Cortex of kidney (tissue), 1 donor: ENCODE measurements at places on chromosomes 11 and 22.

DNA sequence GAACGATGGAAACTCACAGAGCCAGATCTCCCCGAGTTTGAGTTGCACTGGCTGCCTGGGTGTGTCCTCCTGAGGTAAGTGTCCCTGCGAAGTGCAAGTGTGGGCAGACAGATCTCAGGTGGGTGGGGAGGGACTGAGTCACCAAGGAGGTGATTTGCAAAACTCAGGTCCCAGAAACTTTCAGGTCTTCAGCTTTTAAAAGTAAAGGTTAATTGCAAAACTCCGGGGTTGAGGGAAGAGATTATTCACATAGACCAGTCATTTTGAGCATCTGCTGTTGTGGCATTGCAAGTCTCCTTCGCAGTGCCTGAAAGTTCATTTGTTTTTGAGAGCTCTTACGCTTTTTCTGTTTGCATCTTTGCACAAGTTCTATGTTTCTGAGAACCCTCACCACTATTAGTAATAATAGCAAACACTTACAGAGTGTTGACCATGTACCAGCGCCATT lies 7.1 kb downstream of the CD44 start:
- DNase-seq, result no peak

DNA sequence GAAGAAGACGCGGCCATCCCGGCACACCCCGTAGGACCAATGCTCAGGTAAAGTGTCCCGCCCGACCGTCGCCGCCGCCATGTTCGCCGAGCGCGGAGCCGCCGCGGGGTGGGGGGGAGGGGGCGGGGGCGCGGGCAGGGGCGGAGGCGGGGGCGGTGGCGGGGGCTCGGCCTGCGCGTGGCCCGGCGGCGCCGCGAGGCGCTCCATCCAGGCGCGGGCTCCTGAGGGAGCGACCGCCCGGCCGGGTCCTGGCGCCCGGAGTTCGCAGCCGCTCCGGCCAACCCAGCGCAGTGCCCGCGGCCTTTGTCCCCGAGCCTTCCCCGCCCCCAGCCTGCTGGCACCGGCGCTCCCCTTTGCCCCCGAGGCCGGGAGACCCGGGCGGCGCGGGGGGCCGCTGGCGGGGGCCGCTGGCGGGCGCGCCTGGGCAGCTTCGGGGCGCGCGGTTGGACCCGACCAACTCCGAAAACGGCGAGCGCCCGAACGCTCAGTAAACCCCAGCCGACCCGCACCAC lies at the start of gene PLEKHA7:
Gene PLEKHA7, minus strand, starts transcription at position 94 of the 512 bp plus-strand sequence. Its CDS starts 13 bp downstream, at position 81.
- no peak for DNase-seq

DNA sequence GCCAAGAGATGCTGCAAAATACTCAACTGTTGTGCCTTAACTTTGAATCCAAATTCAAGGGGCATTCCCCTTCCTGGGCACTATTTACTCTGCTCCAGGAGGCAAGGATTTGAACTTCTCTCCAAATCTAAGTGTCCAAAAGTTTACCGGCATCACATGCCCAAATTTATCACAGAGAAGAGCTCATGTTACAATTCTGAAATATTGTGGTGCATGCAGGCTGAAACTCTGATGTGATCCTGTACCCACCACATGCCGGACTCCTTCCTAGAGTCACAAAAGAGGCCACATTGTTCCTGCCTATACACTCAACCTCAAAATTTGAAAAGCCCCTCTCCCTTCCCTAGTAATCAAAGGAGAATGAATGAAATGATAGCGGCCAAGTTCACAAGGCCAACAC lies 1.3 kb downstream of the TRAF6 start:
- DNase-seq, result no peak

DNA sequence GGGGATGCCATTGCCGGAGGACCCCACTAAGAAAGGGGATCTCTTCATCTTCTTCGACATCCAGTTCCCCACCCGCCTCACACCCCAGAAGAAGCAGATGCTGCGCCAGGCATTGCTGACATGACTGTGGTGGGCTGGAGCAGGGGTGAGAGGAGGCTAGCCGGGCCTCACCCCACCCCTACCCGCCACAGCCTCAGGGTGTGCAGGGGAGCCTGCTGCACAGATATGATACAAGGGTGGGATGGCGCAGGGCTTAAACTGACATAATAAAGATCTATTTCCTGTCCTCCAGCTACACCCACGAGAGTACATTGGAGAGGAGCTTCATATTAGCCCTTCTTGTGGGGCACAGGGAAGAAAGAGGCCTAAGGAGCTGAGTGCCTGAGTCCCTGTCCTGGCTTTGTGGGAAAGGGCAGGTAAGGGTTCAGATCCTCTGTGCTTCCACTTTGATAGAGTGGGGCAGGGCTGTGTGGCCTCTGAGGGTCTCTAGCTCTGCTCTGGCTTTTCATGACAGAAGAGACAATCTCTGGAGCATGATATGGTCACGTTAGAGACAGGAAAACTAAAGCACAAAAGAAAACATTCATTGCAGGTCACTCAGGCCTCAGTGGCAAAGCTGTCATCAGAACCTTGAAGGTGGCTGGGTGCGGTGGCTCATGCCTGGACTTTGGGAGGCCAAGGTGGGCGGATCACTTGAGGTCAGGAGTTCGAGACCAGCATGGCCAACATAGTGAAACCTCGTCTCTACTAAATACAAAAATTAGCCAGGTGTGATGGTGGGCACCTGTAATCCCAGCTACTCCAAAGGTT lies 12.4 kb downstream of the UCP2 start:
- no peak for DNase-seq

- DNase-seq, result no peak
Measured at GRCh38 chr22:30452861-30453260, 19.0 kb downstream of the SEC14L3 start.

- no peak for DNase-seq
Measured at GRCh38 chr11:26557666-26558065, 14.4 kb downstream of the MUC15 start.

DNA sequence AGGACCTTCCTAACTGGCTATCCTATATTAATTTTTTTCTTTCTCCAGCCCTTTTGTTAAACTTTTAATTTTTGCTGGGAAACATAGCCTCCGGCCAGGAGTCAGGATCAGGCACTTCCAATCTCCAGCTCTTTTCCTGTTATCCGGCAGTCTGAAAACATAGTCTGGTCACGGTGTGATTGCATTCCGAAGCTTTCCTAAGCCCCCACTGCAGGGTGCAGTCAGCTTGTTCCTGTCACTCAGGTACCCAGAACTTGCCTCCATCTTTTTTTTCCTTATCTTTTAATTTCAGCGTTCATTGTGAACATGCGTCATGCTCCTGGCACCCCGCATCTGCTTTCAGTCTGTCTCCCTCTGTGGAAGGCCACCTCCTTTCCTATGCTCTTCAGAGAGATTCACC lies 59.4 kb downstream of the GRK3 start:
- DNase-seq, result no peak

DNA sequence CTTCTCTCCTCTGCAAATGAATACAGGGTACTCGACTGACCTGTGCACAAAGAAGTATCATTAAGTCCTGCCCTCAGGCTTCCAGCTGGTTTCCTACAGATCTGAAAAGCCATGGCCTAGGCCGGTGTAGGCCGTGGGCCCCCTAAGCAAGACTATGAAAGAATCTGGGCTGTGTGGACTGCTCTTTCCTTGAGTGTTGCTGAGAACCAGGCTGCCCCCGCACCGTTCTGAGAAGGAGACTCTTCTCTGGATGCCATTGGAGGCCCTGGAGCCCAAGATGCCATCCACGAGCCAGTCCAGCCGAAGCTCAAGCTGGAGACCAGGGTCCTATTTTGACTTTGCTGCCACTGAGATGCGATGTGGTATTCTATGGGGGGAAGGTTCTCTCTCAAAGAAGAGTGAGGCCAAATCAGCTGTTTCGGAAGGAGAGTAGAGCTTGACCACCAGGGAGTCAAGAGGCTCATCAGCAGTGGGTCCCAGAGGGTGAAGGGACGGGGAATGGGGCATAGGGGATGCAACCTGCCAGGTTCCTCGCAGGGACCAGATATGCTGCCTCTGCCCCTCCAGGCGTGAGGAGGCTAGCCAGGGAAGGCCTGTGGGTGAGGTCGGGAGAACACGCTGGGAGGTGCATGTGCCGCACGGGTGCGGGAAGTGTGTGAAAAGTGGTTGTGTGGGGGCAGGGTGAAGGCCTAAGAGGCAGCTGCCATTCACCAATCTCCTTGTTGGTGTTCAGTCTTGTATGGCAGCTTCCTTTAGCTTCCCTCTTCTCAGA lies 96.4 kb upstream of the B3GAT1 start:
- no peak for DNase-seq

DNA sequence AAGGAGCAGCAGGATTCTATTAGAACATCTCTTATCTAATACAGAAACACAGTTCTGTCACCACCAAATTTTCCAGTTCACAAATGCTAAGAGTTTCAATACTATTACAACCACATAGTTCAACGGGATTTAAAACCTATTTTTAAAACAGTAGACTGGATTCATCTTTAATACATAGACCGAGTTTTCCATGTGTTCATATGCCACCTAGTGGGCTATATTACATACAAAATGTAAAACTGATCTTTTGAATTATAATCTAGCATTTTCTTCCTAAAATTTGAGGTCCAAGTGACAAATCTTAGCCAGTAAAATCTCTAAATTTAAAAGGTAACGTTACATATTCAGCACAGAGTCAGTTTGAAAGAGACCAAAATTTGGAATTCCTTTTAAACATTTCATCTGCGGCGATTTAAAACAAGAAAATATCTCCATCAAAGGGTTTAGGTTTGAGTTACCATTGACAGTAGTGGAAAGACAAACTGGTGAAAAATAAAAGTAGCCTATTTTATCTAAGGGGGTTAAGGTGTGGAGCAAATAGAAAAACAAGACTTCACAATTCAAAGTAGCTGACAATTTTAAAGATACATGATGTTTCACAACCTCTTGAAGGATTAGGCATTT lies 269.3 kb upstream of the MPPED2 start:
- DNase-seq, result no peak

GRCh38 chr11:117097014-117097388 lies 1.2 kb downstream of the SIK3 start:
- DNase-seq, result no peak

GRCh38 chr11:12735262-12735661 lies 61.0 kb downstream of the TEAD1 start:
- no peak for DNase-seq

GRCh38 chr11:120007144-120007543 lies 130.8 kb downstream of the TRIM29 start:
- no peak for DNase-seq

DNA sequence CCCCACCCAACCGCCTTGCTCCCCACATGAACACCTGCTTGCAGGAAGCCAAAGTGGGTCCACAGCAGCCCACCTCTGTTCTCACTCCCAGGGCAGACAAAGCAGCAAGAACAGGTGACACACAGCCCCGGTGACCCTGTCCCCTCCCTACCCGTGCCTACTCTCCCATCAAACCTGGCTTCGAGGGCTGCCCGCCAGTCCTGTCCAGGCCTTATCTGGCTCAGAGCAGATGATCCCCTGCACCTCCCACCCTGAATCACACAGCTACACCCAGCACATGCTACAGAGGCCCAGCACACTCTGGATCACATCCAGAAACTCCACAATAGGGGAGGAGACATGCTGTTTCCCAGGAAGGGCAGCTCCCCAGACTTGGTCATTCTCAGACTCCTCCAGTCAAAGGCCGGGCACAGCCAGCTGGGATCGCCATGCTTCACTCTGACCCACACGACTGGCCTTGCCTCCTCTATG lies 6.2 kb upstream of the RGL4 start:
- no peak for DNase-seq

- DNase-seq, result no peak
Measured at GRCh38 chr11:39367534-39367933, 2091.9 kb downstream of the LRRC4C start.

- DNase-seq, result no peak
Measured at GRCh38 chr11:5712507-5712906, 22.9 kb downstream of the TRIM22 start.

GRCh38 chr11:27020751-27021150 lies 19.9 kb upstream of the BBOX1 start:
- no peak for DNase-seq

DNA sequence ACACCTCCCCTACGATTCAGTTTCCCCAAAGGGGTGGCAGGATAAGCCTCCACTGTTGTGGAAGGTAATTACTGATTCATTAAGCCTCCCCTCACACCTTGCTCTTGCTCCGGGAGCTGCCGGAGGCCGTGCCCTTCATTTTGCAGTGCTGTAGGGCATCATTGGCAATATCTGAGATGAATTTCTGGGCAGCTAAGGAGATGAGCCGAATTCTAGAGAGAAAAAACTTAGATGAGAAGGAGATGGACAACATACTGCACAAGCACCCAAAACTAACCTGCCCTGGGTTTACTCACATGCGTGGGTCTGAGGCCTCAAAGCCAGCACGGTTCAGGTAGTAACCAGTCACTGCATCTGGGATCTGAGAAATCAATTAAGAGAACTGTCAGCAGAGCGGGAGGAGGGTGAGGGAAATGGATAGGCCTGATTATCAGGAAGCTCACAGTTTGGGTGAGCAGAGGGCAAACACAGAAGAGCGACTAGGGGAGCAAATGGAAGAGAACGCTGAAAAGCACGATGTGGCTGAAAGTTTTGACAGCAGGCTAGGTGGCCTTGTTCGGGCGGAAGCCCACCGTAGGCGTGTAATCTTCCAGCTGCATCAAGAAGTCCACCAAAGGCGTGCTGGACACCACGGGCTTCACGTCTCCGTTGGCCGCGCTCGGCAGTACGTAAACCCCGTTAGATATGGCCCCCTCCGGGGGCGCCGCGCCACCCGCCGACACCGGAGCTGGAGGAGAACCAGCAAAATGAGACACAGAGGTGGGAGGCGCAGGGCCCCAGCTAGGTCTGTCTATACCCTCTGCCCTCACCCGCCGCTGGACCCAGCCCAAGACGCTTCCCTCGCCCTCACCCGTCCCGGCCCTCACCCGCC lies 689 bp downstream of the TAF10 start:
- DNase-seq, result no peak

DNA sequence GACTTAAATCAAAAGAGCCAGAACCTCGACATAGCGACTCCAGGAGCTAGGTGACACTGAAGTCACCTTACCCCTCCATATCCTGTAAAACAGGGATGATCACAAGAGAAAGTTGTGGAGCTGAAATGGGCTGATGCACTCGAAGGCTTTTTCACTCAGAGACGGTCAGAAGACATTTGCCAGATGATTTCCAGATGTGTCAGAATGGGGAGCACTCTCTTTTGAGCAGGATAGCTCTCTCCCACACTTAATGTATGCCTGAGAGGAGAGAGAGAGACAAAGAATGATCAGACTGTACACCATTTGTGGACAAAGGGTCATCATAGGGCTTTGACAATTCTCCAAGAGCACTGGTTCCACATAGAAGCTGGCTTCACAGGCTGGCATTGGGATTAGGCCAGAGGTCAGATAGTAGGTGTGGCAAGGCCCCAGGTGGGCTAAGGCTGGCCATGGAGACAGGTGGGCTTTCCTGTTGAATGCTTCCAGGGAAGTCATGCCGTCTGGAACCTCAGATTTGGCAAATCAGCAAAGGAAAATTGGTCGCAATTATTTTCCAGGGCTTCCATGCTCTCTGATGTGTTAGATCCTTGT lies 42.3 kb upstream of the ETS1 start:
- DNase-seq, result no peak

DNA sequence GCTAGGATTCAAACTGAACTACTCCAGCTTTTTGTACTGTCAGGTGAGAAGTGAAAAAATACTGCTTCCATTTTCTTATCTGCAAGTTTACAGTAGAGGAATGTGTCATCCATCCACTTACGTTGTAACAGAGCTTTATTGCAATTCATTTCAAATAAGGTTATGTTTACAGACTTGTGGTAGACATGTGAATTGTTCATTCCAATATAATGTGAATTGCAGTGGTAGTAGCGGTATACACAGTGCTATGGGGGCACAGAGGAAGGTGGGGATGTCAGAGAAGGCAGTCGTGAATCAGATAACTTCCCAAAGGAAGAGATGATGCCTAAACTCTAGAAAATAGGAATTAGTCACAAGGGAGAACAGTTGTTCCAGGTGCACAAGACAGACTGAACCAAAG lies 42.5 kb downstream of the CEP57 start:
- no peak for DNase-seq
